SW480 (cell line): ENCODE measurements at places on chromosomes 13 and 19.

DNA sequence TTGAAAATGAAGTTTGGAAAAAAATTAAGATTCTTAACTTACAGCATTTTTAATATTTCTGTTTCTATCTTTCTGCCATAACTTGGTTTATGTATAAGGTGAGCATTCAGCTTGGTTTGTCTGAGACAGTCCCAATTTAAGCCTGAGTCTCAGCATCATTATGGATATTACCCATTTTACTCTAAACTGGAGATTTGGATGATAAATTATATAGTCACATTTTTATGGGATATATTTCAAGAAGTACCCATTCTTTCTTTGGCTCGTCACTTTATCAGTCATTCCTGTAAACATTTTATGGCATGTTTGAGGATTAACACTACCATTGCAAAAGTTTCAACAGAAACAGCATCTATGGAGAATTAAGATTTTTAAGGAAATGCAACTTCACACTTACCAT lies 1129.0 kb upstream of the PCDH9 start:
- DNase-seq: no peak

- DNase-seq: no peak
Observed at GRCh38 chr13:97414392-97414791, 19.6 kb upstream of the RAP2A start.

- peak; percentile 47 for DNase-seq
Observed at GRCh38 chr19:3387645-3388589, 21.5 kb downstream of the NFIC start.

GRCh38 chr13:79805317-79805716 lies 324.4 kb downstream of the NDFIP2 start:
- DNase-seq: no peak

- no peak for DNase-seq
Observed at GRCh38 chr13:30882026-30882850, 23.8 kb upstream of the MEDAG start.
